ENCODE measurements at places on chromosomes 7 and 10.
A peak's percentile ranks its signal among the peaks of the same experiment; 100 is the strongest.

DNA sequence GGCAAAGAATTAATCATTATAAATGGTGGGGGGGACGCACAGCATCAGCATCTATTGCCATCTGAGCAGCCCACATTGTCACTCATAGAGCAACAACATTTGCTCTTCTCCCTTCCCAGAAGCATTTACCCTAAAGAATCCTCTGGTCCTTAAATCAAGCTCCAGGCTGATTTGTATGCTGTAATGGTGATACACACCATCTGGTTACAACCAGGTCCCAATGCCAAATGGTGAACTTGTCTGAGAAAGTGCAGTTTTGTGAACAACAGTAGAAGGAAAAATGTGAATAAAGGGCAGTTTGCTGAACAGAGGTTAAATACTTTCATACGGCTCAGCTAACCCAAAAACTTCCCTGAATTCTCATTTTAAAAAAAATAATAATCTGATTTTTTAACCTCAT is 38.8 kb upstream of the TCF7L2 start:
- no peak for DNase-seq

- DNase-seq, result no peak
Measured at GRCh38 chr7:92359801-92360200, 87.5 kb upstream of the GATAD1 start.

- no peak for DNase-seq
Measured at GRCh38 chr10:71921324-71922027, 42.7 kb upstream of the CHST3 start.

GRCh38 chr10:70779088-70779487 is 6.1 kb downstream of the TBATA start:
- DNase-seq, result peak; percentile 8

- DNase-seq, result no peak
Measured at GRCh38 chr7:76327610-76328009, 25.1 kb downstream of the HSPB1 start.

DNA sequence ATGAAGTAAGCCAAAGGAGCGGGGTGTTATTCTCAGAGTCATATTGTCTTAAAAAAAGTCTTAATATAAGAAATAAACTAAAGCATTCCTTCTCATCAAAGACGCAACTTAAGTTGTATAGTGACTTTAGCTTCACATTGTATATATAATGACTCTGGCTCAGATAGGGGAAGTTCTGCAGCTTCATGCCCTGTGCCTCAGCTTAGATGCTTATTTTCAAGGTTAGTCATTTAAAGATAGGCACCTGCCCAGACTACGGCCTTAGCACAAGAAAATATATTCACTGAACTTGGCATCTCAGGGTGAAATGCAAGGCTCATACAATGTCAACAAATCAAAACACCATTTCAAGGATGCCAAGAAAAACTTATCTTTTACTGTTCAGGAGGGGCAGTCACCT is 52.8 kb upstream of the DNAJB12 start:
- DNase-seq, result no peak

- no peak for DNase-seq
Measured at GRCh38 chr7:73433924-73434700, 534 bp downstream of the FZD9 start.

DNA sequence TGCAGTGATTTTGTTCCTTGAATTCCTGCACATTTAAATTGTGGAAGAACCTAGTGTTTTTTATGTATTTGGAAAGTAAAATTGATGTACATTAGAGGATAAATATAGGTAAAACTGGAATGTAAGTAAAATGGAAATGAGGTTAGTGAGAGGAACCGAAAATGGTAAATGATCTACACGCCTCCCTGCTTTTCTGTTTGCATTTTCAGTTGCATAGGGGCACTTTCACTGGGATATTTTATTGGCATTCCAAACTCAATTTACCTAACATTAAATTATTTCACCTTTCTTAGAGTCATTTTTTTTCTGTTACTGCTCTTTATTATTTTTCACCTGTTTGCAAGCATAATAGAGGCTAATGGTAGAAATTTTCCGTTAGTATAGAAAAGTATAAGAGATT is 8.0 kb downstream of the CDK13 start:
- DNase-seq, result no peak

DNA sequence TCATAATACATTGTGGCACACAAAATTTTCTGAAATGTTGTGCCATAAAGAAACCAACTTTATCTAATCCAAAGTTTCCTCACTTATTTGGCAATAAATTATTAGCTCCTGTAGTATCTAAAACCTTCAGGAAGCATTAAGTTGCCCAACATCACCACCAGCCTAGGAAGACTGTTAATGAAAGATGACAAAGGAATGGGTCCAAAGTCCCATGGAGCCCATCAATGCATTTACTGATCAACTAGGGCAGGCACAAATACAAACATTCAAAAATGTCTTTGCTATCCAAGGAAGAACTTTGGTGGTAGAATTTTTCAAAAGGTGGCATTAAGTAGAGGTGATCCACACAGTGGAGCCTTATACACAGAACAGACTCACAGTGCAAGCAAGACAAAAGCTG is 4.5 kb downstream of the GRB10 start:
- no peak for DNase-seq

DNA sequence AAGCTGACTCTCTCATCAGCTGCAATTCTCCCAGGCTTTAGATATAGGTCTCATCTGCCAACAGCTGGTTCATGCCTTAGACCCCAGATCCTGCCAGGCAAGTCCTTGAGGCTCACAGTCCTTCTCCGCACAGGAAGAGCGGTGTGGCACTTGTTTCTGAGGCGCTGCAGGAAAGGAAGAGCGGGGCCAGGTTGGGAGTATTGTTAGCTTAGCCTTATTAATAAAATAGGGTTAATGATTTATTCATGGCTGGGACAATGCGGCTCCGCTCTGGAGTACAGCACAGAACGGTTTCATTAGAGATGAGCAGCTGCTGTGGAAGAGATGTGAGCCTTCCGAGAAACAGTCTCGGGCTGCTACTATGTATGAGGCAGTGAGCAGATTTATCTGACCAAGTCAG is 78.1 kb downstream of the FZD1 start:
- DNase-seq, result no peak

GRCh38 chr7:98049034-98049433 is 57.6 kb upstream of the LMTK2 start:
- DNase-seq, result no peak

- no peak for DNase-seq
Measured at GRCh38 chr10:122721111-122721510, 21.5 kb upstream of the C10orf120 start.

DNA sequence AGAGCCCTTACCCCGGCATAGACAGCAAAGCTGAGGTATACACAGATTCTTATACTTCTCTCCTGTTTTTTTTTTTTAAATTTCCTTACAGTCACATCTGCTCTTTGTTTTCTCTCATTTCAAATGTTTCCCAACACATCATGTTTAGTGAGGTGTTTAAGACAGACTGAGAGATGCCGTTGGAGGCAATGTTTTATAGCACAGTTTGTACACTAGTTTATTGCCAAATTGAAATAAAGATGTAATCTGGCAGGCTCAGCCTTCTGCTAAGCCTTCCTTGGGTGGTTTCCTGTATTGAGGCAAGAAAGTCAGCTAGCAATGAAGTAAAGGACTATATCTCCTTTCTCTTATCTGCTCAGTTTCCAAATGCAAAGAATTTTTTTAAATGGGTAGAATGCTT is 393.4 kb downstream of the SORCS1 start:
- no peak for DNase-seq

DNA sequence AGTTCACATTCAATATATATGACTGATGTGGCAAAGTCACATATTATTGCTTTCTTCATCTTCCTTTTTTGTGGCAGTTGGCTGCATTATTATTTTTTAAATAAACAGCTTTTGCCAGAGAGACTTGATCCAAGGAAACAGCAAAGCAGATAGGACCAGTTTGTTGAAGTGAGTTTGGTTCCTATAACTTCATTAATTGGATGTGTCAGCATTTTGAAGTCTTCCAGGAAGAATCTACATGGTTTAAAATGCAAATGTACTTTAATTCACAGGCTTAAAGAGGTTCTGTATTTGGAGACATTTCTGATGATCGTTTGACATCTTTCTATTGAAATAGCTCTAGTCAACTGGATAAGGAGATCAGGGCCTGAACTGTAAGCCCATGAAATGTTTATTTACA is 13.2 kb downstream of the UBE2D1 start:
- DNase-seq, result no peak

- peak; percentile 27 for DNase-seq
Measured at GRCh38 chr10:93080350-93081046, 6.8 kb downstream of the CYP26A1 start.

DNA sequence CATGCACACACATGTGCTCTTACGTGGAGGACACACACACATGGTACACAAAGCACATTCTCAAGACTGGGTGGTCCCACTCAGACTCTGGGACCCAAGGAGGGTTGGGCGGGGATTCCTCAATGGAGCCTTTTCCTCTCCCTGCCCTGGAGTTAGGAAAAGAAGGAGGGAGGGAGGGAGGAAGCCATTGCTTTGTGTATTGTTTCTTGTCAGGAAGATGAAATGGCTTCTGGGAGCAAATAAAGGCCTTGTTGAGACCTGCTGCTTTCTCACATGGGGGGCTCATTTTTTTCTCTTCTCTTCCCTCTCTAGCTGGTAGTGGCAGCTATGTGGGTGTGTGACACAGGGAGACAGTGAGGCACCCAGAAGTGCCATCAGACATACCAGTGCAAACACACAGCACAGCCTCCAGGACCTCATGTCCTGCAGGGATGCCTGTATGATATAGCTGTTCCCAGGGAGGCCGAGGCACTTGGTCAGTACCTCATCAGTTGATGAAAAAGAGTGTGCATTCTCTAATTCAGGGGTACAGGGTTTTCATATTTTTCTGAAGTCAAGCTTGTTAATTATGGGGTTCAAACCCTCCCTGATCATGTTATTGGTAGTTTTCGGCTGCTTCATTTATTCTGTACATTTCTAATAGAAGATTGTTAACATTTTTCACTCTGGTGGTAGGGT is 5.7 kb downstream of the AQP1 start:
- DNase-seq, result no peak

DNA sequence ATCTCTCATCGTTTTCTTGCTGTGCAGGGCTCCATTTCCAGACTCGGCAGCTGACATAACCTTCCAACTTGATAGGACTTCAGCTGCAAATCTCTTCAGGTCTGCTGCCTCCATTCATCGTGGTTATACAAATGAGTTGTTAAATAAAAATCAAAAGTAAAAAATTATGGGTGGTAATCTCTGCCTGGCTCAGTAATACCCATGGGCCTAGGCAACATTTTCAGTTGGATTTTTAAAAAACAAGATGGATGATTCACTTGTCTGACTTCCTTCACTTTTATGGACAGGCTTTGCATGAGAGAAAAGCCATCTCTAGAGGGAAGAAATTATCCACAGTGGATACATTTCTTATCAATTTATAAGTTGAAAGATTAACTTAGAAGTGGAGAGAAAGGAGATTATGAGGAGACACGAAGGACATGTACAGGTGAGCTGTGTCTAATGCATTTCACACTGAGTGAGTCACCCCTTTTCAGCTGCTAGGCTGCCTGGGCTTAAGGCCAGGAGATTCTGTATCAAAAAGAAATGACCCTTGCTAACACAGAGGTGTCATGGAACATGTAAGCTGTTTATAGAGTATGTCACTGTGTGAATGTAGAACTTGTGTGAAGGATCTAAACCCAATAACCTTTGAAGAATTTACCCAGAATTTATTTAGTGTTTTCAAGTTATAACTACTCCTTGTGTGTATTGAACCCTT is 495.1 kb downstream of the AUTS2 start:
- no peak for DNase-seq

- no peak for DNase-seq
Measured at GRCh38 chr7:89458114-89458513, 662.6 kb upstream of the TEX47 start.

DNA sequence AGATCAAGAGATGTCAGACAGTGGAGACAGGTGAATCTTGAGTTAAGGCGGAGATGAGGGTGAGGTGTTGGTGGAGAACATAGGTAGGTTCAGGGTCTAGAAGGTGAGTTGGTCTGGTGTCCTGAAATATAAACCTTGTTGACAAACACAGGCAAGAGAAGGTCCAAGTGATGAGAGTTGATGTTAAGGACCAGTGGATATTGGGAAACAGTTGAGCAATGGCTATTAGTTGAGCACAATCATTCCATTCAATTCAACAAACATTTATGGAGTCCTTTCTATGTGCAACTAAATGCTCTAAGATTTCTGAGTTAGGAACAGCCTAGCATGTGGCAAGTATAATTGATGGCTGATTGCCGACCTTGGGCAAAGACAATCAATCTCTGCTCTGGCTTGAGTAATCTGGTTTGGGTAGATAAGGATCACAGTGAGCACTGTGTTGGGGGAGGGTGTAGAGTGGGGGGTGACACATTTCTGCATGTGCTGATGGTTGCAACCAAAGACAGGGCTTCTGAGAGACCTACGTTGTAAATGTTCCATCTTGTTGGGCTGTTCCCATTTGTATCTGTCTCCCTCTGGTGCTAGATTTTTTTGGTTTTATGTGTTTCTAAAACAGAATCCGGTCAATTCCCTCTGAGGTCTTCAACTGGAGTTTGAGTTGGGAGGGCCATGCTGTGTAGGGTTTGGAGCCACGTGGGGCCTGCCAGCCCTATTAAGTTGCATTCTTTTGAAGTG is 201.1 kb downstream of the BAMBI start:
- no peak for DNase-seq

DNA sequence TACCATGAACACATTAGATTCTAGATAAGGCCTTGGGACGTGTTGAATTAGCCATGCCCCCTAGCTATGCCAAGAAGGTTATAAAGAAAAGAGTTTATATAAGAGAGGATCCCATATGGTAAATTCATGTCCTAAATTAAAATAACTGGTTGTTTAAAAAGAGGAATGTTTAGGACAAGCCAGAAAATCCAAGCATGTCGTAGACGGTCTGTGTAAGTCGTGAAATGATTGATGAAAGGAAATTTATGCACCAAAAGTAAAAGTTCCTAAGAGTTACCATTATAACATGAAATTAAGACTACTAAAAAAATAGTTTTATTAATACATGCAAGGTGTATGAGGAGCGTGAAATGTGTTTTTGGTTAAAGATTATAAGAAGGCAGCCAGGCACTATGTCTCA is 624.9 kb downstream of the ARL4A start:
- no peak for DNase-seq

DNA sequence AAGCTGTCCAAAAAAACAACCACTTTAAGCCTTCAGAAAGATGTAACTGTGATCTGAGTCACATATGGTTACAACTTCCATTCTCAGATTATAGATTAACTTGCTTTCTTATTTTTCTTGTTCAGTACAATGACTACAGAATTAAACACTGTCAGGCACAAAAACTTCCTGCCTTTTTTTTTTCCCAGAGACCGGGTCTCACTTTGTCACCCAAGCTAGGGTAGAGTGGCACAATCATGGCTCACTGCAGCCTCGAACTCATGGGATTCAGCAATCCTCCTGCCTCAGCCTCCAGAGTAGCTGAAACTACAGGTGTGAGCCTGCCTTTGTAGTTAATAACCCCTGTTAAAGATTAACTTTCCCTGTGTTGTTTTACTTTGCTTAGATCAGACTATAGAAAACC is 163.2 kb downstream of the AVL9 start:
- no peak for DNase-seq

DNA sequence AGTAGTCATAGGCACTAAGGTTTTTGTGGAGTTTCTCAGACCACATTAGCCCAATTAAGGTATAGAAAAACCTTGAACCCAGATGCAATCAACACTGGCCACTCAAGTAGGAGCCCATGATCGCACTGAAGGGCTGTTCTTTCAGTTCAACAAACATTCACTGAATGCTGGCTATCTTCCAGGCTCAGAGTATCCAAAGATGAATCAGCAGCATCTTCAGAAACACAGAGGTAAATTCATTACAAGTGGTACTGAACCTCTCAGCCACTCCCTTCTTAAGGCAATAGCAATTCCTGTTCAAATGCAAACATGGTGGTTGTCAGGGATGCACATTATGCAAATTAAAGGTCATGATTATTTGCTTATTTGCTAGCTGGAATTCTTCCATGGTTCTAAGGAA is 17.1 kb downstream of the KCNK18 start:
- no peak for DNase-seq

All from NCI-H510A treated with DMSO at 0.1 percent for 48 hours (cell line).